ENCODE measurements at places on chromosomes 6 and 20.

DNA sequence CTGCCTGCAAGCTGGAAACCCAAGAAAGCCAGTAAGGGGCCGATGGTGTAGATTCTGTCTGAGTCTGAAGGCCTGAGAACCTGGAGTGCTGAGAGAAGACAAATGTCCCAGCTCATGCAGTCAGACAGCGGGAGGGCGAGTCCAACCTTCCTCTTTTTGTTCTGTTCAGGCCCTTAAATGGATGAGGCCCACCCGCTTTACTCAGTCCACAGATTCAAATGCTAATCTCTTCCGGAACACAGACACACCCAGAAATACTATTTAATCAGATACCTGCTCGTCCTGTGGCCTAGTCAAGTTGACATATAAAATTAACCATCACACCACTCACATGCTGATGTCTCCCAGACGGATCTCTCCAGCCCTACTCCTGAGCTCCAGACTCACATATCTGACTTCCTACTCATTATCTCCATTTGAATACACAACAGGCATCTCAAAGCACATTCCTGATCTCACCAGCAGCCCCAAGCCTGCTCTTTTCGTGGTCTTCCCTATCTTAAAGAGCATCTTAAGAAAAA lies 26.7 kb upstream of the SRC start:
- DNase-seq = no peak

- no peak for DNase-seq
These were observed 365.7 kb upstream of the EPHA7 start for GRCh38 chr6:93784794-93785693.

GRCh38 chr6:161366301-161366923 lies 92.6 kb upstream of the AGPAT4 start:
- DNase-seq = no peak

DNA sequence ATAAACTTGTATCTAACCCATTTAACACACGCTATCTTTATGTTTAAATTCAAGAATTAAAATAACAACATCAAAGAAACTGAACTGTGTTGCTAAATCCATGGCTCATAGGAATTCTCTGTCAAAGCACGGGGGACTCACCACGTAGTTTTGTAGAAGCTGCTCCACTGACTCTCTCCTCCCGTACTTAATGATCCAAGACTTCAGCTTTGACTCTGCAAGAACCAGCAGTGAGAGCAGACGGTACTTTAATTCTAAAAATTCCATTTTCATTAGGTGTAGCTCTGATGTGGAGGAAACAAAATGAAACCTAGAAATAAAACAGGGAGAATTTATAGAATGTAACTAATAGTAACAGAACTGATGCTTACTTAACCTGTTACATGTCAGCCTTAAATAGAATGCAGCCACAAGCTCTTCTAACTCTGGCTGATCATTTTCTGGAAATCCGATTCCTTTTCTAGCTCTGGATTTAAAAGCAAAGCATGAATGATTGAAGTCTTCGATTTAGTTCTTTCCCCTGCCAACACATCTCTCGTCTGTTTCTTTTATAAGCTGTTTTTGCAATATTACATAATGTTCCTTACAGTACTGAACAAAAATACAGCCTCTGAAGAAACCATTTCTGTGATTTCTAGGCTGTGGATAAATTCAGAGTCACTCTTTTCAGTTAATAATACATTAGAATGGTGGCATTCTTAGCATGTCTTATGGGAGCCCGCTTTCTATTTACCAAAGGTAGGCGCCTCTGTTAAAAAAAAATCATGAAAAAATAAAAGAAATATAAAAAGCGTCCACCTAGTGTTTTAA lies 165.5 kb downstream of the SYNE1 start:
- DNase-seq = no peak

GRCh38 chr6:169942173-169942572 lies 190.8 kb downstream of the ERMARD start:
- DNase-seq = no peak

GRCh38 chr6:138600726-138601125 lies 101.4 kb upstream of the NHSL1 start:
- no peak for DNase-seq

- no peak for DNase-seq
These were observed 39.5 kb downstream of the ACSS2 start for GRCh38 chr20:34915749-34916455.

DNA sequence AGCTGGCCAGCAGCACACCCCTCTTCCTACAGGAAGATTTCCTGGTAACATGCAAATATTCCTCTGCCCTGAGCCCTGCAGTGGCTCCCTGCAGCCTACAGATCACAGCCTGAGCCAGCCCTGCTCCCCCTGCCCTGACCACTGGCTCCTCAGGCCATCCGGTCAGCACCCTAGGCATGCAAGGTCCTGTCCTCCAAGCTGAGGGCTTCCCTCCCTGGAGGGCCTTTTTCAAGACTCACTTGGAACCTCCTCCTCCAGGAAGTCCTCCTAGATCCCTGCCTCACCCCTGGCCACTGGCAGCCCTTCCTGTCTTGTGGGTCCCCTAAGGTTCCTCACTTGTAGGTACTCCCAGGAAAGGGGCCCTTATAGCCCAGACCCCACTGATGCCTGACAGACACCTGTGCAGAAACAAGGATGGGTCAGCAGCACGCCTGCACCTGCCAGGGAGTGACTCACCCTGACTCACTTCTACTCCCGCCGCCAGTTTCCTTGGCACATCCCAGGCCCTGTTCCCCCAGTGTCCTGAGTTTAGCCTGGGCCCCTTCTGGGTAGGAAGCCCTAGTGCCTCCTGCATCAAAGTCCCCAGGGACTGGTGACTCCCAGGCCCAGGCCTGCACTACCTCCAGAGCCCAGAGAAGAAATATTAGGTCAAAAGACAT lies 3.2 kb downstream of the SLC4A11 start:
- no peak for DNase-seq
